ENCODE measurements at places on chromosomes 1 and 21.

DNA sequence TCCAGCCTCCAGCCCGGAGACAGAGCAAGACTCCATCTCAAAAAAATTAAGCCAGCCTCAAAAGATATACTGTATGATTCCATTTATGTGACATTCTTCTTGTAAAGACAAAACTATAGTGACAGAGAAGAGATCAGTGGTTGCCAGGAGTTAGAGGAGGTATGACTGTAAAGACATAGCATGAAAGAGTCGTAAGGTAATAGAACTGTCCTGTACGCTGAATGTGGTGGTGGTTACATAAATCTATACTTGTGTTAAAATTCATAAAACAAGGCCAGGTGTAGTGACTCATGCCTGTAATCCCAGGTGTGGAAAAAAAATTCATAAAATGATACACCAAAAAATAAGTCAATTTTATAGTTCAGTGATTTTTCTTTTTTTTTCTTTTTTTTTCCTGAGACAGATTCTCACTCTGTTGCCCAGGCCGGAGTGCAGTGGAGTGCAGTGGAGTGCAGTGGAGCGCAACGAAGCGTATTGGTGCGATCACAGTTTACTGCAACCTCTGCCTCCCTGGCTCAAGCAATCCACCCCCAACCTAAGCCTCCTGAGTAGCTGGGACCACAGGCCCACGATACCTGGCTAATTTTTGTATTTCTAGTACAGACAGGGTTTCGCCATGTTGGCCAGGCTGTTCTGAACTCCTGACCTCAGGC, 84.9 kb upstream of the CXADR start:
- DNase-seq: no peak

- DNase-seq: no peak
Measured at GRCh38 chr21:37106998-37107397, 33.9 kb downstream of the TTC3 start.

GRCh38 chr1:8439015-8439702, 121.2 kb downstream of the SLC45A1 start:
- DNase-seq: peak; percentile 81

DNA sequence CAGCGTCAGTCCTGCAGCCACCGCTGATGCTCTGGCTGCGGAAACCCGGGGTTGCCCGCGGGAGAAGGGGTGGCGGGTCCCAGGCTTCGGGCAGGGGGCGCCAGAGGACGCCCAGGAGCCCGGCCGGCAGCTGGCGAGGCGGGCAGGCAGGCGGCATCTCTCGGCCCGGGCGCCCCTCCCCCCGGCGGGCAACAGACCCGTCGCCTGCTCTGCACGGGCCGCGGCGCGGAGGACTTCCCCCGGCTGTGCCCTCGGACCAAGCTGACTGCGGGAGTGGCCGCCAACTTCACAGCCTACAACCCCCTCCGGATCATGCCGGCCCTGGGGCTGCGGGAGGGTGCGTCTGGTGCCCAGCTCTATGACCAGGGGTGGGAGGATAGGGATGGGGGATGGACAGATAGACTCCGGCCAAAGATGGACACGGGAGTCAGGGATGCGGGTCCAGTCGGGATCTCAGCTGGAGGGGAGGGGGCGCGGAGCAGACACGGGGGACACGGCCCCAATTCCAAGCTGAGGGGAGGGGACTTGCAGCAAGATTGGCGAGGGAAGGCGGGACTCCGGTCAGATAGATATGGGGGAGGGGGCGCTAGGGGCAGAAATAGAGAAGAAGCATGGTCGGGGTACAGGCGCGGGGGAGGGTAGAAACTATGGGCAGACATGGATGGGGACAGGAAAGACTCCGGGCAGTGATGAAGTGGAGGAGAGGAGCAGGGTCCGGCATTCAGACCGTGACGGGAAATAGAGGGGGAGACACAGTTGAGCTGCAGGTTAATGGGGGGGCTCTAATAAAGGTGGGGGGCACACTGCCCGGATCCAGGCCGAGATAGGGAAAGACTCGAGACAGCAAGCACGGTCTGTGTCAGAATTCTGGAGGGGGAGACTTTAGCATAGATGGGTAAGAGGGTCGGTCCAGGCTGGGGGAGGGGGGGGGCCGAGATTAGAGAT, 1.1 kb downstream of the ADGRB2 start:
- DNase-seq: peak; percentile 81

DNA sequence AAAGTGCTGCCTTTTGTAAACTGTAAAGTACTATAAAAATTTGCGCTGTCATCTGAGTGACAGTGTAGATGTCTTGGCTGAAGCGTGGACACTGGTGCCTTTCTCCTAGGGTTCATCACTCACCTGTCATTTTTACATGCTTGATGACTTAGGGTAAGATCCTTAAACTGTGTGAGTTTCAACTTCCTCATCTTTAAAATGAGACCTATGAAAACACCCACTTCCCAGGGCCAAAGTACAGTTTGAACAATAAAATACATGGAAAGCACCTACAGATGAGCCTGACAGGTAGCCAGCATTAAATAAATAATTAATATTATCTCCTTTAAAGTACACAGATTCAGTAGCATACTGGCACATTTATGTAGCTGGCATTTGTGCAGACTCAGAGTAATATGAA, 309.9 kb downstream of the CHRM3 start:
- DNase-seq: no peak

- no peak for DNase-seq
Measured at GRCh38 chr1:91798241-91798648, 87.7 kb downstream of the TGFBR3 start.

DNA sequence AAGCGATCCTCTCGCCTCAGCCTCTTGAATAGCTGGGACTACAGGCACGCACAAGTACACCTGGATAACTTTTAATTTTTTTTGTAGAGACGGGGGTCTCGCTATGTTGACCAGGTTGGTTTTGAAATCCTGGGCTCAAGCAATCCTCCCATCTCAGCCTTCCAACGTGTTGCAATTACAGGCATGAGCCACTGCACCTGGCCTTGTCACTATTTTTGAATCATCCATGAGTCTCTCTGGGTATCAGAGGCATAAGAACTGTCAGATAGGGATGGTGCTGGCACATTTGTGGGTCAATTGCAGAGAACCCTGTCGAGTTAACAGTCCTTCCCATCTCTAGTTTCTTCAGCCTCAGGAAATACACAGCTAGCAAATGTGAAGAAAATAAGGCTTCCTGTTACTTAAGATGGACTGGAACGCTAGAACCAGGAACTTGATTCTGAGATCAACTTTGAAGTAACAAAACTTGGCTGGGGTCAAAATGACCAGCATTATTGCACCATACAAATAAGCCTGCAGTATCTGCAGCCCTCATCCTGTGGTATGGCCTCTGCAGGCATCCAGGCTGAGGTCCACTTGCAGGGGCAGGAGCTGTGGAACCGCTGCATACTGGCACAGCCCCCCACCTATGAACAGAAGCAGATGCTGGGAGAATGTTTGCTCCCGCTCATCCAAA, 124.3 kb upstream of the GADD45A start:
- no peak for DNase-seq

Measured in NCI-H2171 treated with DMSO at 0.1 percent for 48 hours (cell line).